ENCODE measurements at places on chromosomes 3 and 15.

DNA sequence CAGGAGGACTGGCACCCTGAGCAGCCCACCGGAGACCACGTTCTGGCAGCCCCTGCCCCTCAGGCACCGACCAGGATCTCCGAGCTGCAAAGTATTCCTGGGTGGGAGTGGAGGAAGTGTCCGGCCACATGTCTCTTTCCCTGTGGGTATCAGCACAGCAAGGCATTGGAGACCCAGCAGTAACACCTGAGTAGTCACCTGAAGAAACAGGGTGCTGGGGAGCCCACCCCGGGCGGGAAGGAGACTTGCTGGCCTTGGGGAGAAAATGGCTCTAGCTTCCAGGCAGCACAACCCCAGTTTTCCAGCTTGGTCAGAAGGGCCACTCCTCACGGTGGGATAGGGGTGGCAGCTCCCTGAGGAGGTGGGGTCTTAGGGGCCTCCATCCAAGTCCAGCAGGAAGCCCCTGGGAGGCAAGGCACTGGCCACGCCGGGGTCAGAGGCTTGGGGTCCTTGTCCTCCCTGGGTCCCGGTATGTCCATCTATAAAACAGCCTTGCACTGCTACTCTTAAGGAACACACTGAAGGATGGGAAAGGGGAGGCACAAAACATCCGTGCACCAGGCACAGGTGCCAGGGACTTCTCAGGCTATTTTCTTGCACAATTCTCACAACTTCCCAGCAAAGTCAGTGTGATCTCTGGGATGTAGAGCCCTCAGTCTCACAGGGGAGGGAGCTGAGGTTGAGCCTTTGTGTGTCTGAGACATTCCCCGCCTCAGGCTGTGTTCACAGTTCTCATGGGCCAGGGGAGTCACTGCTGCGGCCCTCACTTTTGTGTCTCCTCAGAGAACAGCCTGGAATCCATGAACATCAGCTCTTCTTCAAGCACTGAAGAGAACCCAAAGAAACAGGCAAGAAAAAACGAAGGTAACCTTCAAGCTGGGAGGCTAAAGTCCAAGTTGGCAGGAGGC is 11.9 kb downstream of the CFAP100 start:
- DNase-seq: no peak

- no peak for DNase-seq
These were observed 41.1 kb upstream of the PLSCR5 start for GRCh38 chr3:146646261-146646660.

GRCh38 chr15:56916825-56917477 is 1.5 kb upstream of the TCF12 start:
- no peak for DNase-seq

- no peak for DNase-seq
These were observed 25.8 kb downstream of the RPSA start for GRCh38 chr3:39432342-39432741.

DNA sequence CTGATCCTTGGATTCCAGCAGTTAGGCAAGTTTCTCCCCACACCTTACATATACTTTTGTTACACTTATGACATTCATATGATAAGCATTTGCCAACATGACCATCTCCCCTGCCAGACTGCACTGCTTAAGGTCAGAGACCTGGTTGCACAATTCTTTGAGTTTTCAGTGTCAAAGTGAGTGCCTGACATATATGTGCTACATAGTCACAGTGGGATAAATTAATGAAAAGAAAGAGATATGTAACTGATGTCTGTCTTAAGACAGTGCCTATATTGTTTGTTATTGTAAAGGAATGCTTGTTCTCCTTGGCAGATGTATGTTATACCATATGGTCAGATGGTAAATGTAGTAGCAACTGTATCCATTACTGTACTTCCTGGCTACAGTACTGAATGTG is 3.5 kb upstream of the DCUN1D1 start:
- DNase-seq: no peak

DNA sequence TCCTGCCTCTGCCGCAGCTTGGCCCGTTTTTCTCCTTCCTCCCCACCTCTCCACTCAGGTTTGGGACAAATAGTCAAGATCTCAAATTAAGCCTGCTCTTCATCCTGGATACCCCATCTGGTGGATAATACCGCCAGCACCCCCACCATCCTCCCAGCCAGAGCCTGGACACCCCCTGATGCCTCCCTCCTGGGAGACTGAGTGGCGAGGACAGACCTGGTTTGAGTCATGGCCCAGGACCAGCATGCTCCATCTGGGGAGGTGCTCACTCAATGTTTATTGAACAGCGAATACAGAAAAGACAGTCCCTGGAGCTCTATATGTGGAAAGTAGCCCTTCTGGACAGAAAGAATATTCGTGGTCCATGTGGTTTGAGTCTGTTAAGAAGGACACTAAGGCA is 23.3 kb downstream of the CTSH start:
- DNase-seq: no peak

Measured in anterior cingulate cortex (tissue), 58 donors.